ENCODE measurements at places on chromosomes 7 and 10.

GRCh38 chr10:73366381-73367298 is 8.0 kb upstream of the CFAP70 start:
- DNase-seq: no peak

- no peak for DNase-seq
Observed at GRCh38 chr7:142889816-142890215, 4.3 kb upstream of the TRPV6 start.

DNA sequence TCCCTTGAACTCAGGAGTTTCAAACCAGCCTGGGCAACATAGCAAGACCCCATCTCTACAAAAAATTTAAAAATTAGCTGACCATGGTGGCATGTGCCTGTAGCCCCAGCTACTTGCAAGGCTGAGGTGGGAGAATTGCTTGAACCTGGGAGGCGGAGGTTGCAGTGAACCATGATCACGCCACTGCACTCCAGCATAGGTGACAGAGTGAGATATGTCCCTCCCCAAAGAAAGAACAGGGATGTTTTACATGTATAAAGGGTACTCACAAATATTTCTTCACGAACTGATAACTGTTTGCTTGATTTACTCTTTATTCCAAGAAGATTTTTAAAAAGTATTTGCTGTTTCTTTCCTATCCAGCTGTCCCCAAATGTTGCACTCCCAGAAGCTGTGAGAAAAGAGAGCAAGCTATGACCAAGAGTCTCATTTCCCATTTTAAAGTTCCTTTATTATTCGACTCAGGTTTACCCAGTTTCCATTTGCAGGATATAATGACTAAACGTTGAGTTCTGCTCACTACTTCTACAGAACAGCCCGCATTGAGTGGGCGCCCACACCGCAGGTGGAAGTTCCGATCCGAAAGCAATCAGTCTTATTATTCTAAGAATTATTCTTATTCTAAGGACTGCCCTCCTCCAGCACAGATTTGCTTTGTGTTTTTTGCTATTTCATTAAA is 90.7 kb downstream of the APBB1IP start:
- DNase-seq: no peak

- no peak for DNase-seq
Observed at GRCh38 chr7:12670743-12671520, 16.5 kb upstream of the ARL4A start.
